ENCODE measurements at places on chromosomes 1 and 21. TPM values are rescaled to one million over a fixed set of nuclear protein-coding genes. Genes with fewer than 3 reads are reported as not detected.

Gene SPAG17
- total RNA-seq = not detected

Gene SYF2
- 58.9 TPM for total RNA-seq

Gene RHOU
- 1.8 TPM for total RNA-seq

GRCh38 chr1:236913371-236914037 lies 90.7 kb downstream of the MT1HL1 start:
- no peak for DNase-seq

- no peak for DNase-seq
Measured at GRCh38 chr1:108314815-108315214, 70.9 kb upstream of the NBPF4 start.

All from naive thymus-derived CD4-positive, alpha-beta T cell (primary cell).